ENCODE measurements at places on chromosomes 3 and 15. TPM values are rescaled to one million over a fixed set of nuclear protein-coding genes. Genes with fewer than 3 reads are reported as not detected.
A peak's percentile ranks its signal among the peaks of the same experiment; 100 is the strongest.

- no peak for DNase-seq
Observed at GRCh38 chr15:66231394-66232266, 21.9 kb downstream of the MEGF11 start.

GRCh38 chr3:20197775-20198174, 11.8 kb upstream of the SGO1 start:
- DNase-seq: no peak

DNA sequence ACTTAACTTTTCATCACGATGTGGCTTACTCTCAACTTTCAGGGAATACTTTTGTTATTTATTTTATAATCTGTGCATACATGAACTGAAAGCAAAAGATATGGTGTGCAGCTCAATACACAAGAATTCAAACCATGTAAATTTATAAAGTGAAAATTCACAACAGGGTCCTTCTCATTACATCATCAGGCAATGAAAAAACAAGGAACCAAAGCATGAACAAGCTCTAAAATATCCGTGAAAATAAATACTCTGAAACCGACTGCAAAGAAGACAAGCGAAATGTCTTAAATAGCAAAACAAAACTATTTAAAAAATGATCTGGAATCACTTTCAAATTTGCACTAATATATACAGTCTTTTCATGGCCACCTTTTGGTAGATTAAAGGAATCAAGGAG, 28.9 kb downstream of the GNB5 start:
- no peak for DNase-seq

DNA sequence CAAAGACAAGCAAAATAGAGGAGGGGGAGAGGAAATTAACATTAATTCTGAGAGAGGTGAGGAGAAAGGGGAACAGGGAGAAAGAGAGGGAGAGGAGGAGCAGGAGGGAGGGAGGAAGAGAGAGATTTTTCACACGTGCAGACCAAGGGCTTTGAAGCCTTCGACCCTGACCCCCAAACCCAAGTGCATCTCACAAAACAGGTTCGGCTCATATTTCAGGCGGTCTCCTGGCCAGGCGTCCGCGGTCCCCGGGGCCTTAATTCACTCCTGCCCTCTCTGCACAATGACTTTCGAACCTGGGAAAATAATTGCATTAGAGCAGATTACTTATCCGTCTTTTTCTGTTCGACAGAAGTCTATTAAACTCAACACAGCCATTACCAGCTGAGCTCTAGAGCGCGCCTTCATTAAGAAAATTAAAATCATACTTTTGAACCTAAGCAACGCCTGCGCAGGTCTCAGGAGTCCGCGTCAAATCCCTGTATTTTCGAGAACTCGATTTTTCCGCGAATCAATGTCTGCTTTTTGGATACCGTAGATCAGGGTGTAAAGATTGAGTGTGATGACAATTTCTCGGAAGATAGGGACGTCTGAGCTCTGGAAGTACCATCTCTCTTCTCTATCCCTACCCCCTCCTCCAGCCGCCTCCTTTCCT, 220.7 kb downstream of the MEIS2 start:
- no peak for DNase-seq

CPA3 gene
- total RNA-seq: not detected

SCAANT1 gene
- not detected for total RNA-seq

DNA sequence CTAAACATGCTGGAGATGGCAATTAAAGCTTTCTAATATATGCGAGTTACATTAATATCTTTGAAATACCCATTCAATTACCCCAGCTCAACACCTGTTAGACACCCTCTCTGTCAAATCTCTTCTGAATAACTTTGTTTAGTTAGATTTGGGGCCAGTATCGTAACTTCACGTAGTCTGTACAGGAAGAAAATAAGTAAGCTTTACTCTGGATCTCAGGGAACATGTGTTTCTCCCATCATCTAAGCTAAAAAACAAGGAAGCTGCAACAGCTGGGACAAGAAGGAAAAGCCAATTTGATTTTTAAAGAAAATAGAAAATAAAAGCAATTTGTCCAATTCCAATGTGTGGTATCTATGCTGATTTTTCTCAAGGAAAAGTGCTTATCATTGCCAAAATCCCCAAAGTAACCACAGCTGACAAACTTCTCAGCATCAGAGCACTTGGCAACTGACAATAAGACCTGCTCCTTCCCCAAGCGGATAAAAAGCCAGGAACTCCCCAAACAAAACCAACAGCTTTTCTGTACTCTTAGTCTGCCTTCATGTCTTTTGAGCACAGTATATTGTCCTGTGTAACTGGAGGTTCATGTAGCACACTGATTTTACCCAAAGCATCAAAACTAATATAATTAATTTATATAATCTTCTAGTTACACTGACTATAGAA, 279.1 kb downstream of the ZBTB20 start:
- DNase-seq: no peak

DNA sequence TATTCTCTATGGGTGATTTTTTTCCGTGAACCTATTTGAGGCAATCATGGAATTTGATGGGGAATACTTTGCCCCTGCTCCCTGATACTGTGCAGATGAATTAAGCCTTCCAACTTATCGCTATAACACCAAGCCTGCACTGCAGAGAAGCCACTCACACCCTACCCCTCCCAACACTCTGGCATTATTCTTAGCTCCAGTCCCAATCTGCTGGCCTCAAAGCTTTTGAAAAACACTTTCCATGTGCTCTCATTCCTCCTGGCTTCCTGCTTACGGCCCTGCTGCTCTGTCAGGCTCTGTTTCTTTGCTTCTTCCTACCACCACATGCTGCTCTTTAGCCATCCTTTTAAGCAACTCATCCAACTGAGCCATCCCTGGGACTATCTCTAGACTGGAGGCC, 327.8 kb upstream of the SLCO3A1 start:
- DNase-seq: no peak

DNA sequence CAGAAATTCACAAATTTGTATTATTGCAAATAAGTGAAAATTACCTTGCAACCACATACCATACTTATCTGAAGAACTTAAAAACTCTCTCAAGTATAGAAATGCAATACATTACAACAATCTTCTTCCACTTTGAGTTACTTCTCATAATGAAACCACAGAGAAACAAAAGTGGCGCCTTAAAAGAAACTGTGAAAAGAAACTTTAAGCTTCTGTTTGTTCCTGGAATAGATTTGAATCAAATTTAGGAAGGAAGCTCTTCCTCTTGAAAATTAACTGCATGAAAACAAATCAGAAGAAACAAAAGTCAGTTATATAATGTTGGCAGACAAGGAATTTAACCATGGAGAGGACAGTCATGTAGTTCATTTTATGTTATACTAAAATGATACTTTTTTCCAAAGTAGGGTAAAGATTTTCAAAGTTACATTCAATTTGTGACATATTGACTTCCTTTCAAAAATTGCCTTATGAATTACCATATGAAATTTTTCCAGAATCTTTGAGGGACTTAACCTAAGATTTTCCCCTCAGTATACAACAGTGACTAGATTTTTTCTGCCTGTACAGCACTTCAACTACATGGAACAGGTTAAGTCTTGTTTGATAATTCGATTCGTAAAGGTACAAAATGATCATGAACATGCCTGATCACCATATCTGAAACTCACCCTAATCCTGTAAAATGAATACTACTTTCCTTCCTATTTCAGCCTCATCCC, 57.6 kb upstream of the TNFSF10 start:
- DNase-seq: no peak

TRIM42 gene
- not detected for total RNA-seq

RPUSD3 gene
- total RNA-seq: 53.7 TPM

GRCh38 chr3:195106418-195106906, 164.5 kb downstream of the XXYLT1 start:
- peak; percentile 83 for DNase-seq
